Activated gamma-delta T cell treated with anti-CD3 and anti-CD28 coated beads, Interleukin-2, amount 50 U/mL, for 16 hours (primary cell): ENCODE measurements at places on chromosomes 7 and 10.

DNA sequence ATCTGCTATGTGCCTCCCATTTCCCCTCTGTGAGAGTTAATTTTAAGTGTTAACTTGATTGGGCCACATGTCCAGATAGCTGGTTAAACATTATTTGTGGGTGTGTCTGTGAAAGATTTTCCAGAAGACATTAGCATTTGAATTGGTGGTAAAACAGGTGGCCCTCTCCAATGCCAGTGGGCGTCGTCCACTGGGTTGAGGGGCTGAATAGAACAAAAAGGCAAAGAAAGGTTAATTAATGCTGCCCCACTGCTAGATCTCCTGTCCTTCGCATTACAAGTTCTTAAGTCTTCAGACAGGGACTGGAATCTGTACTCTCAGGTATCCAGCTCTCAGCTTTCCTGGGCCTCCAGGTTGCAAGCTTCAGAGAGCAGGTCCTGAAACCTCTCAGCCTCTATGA, 1160.9 kb upstream of the LRRN3 start:
- DNase-seq, result no peak

DNA sequence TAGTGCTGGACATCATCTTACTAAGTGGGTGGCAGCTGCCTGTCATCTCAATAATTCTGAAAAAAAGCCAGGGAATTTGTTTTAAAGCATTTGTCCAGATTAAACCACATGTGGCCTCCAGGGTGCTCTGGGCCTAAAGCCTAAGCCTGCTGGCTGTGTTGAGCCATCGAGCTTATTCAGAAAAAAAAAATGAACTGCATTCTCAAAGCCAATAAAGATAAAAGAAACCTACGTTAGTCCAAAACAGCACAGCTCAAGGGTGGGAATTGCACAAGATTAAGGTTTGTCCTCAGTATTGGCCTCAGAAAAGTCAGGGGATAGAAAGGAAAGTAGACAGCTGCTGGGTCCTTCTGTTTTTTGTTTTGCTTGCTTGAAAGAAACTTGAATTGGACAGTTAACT, 22.6 kb upstream of the PRTFDC1 start:
- DNase-seq, result no peak

DNA sequence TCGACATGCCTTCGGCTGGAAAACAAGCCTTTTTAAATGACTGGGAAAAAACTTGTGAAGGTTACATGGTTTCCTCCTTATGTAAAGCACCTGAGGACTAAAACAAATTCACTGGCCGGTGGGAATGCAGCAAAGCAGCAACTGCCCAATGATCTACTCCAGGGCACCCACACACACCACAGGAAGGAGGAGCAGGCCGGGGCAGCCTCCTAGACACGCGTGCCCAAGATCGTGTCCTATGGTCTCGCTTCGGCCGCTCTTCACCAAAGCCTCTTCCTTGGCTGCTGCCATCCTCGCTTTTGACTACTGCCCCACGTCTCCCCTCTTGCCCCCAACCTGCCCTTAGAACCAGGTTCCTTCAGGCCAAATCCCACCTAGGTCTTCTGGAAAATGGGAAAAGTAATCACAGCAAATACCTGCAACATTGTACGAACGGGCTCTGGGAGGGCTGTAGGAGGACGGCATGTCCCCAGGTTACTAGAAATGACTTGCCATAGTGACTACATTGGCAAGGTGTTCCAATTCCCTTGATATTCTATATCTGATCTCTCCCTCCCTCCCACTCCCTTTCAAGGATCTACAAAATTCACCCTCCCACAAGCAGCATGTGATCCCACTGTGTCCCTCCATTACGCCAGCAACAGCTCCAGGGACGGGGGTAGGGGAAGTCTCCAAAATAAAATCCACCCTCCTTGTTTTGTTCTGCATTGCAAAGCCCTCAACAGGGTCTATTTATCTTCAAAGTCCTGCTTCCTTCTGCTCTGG, 84.9 kb downstream of the RNF216 start:
- no peak for DNase-seq

GRCh38 chr7:132959891-132960290, 122.0 kb downstream of the CHCHD3 start:
- no peak for DNase-seq

GRCh38 chr7:151743481-151743983, 133.4 kb downstream of the PRKAG2 start:
- no peak for DNase-seq

DNA sequence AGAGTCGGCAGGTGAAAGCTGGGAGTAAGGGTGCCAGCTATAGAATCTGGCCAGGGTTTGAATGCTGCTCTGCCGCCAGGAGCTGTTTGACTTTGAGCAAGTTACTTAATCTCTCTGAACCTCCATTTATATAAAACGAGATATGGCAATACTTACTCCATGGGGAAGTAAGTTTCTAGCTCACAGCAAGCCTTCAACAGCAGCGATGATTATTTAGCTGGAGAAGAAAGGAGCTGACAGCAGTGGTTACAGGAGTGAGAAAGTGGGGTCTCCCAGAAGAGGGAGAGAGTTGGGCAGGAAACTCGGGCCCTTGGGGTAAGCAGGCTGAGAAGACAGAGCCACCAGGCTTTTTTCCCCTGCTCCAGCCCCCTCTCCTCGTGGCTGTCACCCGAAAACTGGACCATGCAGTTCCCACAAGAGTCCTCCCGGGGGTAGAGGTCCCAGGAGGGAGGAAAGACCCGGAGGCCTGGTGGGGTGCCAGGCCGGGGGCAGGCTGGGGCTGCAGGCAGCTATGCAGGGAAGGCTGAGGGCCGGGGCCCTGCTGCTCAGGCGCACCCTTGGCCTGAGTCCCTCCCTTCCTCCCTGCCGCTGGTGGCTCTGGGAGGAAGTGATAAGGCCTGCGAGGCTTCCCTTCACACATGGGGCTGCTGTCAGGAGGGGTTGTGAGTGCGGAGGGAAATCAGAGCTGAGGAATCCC, 3.5 kb downstream of the NOS3 start:
- no peak for DNase-seq

GRCh38 chr7:55024776-55025175, 6.0 kb downstream of the EGFR start:
- DNase-seq, result no peak

- no peak for DNase-seq
These were observed 155.1 kb downstream of the GALNT11 start for GRCh38 chr7:152180587-152180986.

DNA sequence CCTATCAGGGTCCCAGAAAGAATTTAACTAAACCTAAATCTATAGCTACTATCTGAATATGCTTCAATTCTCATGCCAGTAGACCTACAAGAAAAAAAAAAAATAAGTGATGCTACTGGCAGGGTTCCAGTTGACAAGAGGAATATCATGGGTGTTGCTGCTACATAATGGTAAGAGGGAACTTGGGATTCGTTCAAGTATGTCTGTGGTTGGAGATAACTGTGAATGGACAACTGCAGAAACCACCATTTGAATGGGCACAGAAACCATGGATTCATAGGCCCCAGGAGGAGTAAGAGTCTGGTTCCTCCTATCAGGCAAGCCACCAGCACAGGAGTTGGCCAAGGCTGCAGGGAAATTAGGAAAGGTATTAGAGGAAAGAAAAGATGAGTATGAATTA, 287.6 kb upstream of the HGF start:
- no peak for DNase-seq

- no peak for DNase-seq
These were observed 160.3 kb upstream of the SEMA3A start for GRCh38 chr7:84354866-84355265.

DNA sequence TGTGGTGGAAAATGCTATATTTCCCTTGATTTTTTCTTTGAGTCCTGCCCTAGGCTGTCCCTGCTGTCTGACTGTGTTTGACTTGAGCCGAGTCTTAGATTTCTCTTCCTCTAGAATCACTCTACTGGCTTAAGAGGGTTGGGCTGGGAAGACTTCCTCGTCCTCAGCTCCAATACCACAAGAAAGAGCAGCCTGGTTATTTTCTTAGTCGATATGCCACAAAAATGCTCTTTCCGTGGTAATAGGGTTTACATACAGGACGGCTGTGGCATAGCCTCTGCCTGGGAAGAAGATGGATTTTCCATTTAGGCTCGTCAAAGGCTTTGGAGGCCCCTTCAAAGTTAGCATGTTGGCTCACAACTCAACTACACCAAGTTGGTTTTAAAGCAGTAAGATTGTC, 212.0 kb upstream of the IGFBP3 start:
- DNase-seq, result no peak

GRCh38 chr7:100208911-100209408, 10.8 kb upstream of the PVRIG start:
- DNase-seq, result no peak

GRCh38 chr10:133143546-133143945, 16.5 kb upstream of the KNDC1 start:
- DNase-seq, result no peak

DNA sequence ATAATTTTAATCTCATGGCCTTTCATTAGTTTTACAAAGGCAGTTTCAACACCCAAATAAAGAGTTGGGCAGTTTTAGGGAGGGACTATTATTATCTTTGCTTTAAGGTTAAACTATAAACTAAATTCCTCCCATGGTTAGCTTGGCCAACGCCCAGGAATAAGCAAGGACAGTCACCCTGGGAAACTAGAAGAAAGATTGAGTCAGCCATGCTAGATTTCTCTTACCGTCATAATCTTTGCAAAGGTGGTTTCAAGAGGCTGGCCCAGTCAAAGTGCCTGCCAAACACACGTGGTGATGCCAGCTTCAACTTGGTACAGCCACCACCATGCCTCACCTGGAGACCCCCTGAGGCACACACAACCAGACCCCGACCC, 317.4 kb upstream of the SP8 start:
- no peak for DNase-seq

DNA sequence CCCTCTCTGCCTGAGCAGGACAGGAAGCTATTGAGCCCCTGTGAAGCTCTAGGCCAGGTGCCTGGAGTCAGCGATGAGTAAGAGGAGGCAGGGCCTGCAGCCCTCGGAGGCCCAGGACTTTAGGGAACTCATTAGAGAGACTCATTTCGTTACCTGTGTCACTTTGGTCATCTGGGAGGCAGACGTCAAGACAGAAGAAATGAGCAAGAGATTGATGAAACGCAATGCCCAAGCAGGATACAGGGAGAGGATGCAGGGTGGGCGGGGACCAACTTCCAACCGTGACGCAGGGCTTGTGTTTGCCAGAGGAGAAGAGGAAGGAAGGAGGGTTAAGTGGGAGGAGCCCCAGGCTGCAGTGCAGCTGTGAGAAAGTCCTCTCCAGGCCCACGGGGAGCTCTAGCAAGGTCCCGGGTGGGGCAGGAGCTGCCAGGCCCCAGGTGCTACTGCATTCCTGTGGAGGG, 26.4 kb upstream of the GNA12 start:
- DNase-seq, result no peak

- no peak for DNase-seq
These were observed 90.2 kb upstream of the AGK start for GRCh38 chr7:141460781-141461715.

DNA sequence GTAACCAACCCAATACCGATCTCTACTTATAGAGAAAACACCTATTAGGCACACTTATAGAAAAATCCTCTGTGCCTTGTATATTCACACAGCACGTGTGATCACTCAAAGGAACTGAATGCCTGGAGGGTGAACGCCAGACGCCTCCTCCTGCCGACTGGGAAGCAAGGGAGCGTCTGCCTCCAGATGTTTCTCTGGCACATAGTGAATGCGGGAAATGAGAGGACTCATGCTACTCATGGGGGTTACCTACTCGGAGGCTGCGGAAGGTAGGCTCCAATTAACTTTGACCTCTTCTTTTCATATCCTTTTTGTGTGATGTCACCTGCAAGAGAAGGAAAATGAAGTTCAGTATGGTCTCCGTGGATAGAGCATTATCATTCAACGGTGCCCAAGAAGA, 203.3 kb downstream of the DIP2C start:
- DNase-seq, result no peak

DNA sequence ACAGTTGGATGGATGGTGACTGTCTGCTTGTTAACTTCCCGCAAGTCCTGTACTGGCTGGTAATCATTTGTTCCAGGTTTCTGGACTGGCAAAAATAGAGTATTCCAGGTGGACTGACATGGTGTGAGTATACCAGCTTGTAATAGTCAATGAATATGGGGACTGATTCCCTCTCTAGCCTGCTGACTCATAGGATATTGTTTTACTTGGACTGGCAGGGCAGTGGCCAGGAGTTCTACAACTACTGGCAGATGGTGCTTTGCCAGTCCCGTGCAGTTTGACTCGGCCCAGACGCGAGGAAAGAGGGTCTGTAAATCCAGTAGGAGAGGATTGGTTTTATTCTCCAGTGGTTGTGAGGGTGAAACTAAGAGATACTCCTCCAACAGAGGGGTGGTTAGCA, 78.0 kb downstream of the PRR15 start:
- DNase-seq, result no peak
